ENCODE measurements at places on chromosomes 4 and X. TPM values are rescaled to one million over a fixed set of nuclear protein-coding genes. Genes with fewer than 3 reads are reported as not detected.
A peak's percentile ranks its signal among the peaks of the same experiment; 100 is the strongest.

- no peak for DNase-seq
- H3K27me3 ChIP-seq, result no peaks in the 10 kb centered on the region
- no peaks in the 10 kb centered on the region for H3K4me1 ChIP-seq
- no peak overlapping the region for H3K4me3 ChIP-seq
- H3K27ac ChIP-seq, result no peak overlapping the region
Measured at GRCh38 chrX:110954428-110955100, 141.4 kb upstream of the PAK3 start.

DNA sequence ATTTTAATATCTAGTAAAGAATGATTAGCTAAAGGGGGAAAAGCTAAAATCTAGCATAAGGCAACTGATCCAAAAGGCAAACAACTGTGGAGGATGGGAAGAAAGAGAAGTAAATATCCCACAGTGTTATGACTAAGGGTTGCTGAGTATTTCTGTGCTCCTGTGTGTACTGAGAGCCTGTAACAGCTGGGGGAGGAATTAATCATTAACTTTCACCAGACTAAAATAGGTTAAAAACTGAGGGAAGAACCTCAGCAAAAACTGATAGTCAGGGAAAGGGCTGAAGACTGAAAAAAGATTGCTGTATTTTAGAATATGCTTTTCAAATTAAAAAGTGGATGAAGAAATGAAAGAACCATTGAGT, 365.9 kb downstream of the CXXC4 start:
- no peaks in the 10 kb centered on the region for H3K27me3 ChIP-seq
- DNase-seq, result no peak
- H3K4me3 ChIP-seq, result no peak overlapping the region
- no peaks in the 10 kb centered on the region for H3K36me3 ChIP-seq
- H3K27ac ChIP-seq, result no peak overlapping the region

DNA sequence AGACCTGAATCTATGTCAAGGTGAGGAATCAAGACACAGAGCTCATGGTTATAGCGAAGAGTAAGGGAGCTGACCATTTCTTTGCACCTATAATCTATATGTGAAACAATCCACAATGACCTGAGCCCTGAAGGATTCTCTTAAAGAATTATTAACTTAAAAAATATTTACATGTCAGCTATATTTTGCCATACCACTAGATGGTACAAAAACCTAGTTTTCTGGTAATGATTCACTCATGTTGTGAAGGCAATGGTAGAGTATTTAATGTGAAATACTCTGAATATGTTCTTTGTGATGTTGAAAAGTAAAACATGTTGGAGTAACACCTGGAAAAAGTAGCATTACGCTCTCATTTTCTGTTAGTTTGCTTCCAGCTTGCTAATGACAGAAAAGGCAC, 40.0 kb downstream of the VGLL1 start:
- DNase-seq, result no peak
- no peaks in the 10 kb centered on the region for H3K27me3 ChIP-seq
- H3K36me3 ChIP-seq, result no peaks in the 10 kb centered on the region
- no peaks in the 10 kb centered on the region for H3K4me1 ChIP-seq
- no peak overlapping the region for H3K4me3 ChIP-seq

GRCh38 chr4:174461466-174462106, 60.7 kb downstream of the HPGD start:
- DNase-seq, result no peak
- no peaks in the 10 kb centered on the region for H3K27me3 ChIP-seq
- H3K27ac ChIP-seq, result no peak overlapping the region
- no peak overlapping the region for H3K4me3 ChIP-seq
- no peaks in the 10 kb centered on the region for H3K4me1 ChIP-seq

DNA sequence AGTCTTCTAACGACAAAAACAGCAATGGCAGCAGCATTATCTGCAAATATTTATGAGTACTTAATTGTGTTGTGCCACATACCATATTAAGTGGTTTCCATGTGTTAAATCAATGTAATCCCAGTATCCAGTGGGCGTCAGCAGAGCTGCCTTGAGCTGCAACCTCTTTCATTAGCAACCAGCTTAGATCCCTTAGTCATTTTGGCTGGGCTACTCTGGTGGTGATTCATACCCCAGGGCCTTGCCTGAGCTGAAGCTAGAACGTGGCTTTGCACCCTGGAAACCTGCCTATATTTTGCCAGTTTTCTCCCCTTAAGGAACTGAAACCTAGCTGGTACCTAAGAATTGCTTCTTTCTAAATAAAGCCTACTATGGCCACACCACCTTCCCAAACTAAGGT, 474.3 kb upstream of the FTHL17 start:
- no peak overlapping the region for H3K4me3 ChIP-seq
- DNase-seq, result no peak
- H3K27me3 ChIP-seq, result no peaks in the 10 kb centered on the region
- no peaks in the 10 kb centered on the region for H3K4me1 ChIP-seq
- no peaks in the 10 kb centered on the region for H3K36me3 ChIP-seq
- H3K27ac ChIP-seq, result no peak overlapping the region

- no peaks in the 10 kb centered on the region for H3K27me3 ChIP-seq
- no peaks in the 10 kb centered on the region for H3K36me3 ChIP-seq
- no peak for DNase-seq
- no peak overlapping the region for H3K4me3 ChIP-seq
- H3K27ac ChIP-seq, result no peak overlapping the region
- no peaks in the 10 kb centered on the region for H3K4me1 ChIP-seq
Measured at GRCh38 chr4:124590480-124590879, 122.1 kb downstream of the ANKRD50 start.

- no peaks in the 10 kb centered on the region for H3K36me3 ChIP-seq
- H3K4me1 ChIP-seq, result no peaks in the 10 kb centered on the region
- H3K27me3 ChIP-seq, result no peaks in the 10 kb centered on the region
- no peak overlapping the region for H3K27ac ChIP-seq
- no peak overlapping the region for H3K4me3 ChIP-seq
Measured at GRCh38 chrX:40761762-40762161, 26.4 kb upstream of the MED14 start.

GRCh38 chr4:129344058-129344457, 248.1 kb downstream of the C4orf33 start:
- H3K27me3 ChIP-seq, result no peaks in the 10 kb centered on the region
- H3K4me3 ChIP-seq, result no peak overlapping the region
- no peak overlapping the region for H3K27ac ChIP-seq
- no peaks in the 10 kb centered on the region for H3K36me3 ChIP-seq
- H3K4me1 ChIP-seq, result peaks cover 31% of the 10 kb centered on the region
- DNase-seq, result peak; percentile 90

DNA sequence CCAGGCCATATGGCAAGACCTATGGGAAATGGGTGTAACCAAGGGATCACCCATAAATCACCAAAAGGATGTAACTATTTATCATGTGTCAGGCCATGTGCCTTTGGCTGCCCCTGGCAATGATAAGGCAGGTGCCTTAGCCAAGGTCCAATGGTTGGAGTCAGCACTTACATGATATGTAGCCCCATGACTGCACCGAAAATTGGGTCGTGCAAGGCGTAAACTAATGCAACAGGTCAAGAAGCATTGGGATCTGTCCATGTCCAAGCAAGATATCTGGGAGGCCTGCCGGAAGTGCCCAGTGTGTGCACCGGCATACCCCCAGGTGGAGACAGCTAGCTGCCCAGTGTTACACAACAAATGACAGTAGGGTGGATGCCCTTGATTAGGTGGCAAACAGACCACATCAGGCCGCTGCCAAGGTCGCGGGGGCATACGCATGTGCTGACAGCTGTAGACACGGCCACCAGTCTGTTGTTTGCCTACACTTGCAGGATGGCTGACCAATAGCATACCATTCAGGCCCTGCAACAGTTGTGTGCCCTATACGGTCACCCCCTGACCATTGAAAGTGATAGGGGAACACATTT, 698.2 kb upstream of the AGA start:
- H3K4me3 ChIP-seq, result no peak overlapping the region
- no peaks in the 10 kb centered on the region for H3K27me3 ChIP-seq

GRCh38 chr4:18630218-18631110, 608.9 kb upstream of the LCORL start:
- H3K36me3 ChIP-seq, result no peaks in the 10 kb centered on the region
- H3K27ac ChIP-seq, result no peak overlapping the region
- H3K4me1 ChIP-seq, result no peaks in the 10 kb centered on the region
- no peaks in the 10 kb centered on the region for H3K27me3 ChIP-seq
- no peak for DNase-seq
- no peak overlapping the region for H3K4me3 ChIP-seq

GRCh38 chr4:90486346-90486745, 359.2 kb downstream of the CCSER1 start:
- H3K4me3 ChIP-seq, result no peak overlapping the region
- no peaks in the 10 kb centered on the region for H3K36me3 ChIP-seq
- H3K27ac ChIP-seq, result no peak overlapping the region
- H3K4me1 ChIP-seq, result no peaks in the 10 kb centered on the region
- H3K27me3 ChIP-seq, result no peaks in the 10 kb centered on the region

GRCh38 chr4:177680308-177680707, 238.1 kb upstream of the AGA start:
- no peaks in the 10 kb centered on the region for H3K36me3 ChIP-seq
- DNase-seq, result no peak
- no peaks in the 10 kb centered on the region for H3K27me3 ChIP-seq
- H3K27ac ChIP-seq, result no peak overlapping the region
- no peaks in the 10 kb centered on the region for H3K4me1 ChIP-seq

- no peak overlapping the region for H3K4me3 ChIP-seq
- H3K4me1 ChIP-seq, result no peaks in the 10 kb centered on the region
- H3K27me3 ChIP-seq, result no peaks in the 10 kb centered on the region
Measured at GRCh38 chr4:170769862-170770261, 680.1 kb upstream of the AADAT start.

DNA sequence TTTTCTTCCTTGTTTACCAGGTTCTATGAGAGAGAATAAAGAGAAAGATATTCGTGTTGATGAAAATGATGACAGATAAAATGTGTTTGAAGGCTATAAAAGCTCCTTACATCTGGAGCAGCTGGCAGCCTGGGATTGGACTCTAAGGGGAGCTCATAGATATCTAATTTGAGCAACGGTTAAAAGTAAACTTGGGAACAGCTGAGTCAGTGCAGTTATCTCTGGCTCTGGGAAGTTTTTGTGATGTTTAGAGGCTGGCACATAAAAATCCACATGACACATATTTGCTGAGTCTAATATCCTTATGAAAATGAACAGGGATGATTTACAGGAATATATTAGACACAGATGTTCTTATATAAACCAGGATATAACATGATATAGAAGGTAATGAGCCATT, 331.8 kb upstream of the TENM3 start:
- DNase-seq, result no peak
- no peaks in the 10 kb centered on the region for H3K36me3 ChIP-seq
- no peaks in the 10 kb centered on the region for H3K4me1 ChIP-seq
- no peak overlapping the region for H3K4me3 ChIP-seq

DNA sequence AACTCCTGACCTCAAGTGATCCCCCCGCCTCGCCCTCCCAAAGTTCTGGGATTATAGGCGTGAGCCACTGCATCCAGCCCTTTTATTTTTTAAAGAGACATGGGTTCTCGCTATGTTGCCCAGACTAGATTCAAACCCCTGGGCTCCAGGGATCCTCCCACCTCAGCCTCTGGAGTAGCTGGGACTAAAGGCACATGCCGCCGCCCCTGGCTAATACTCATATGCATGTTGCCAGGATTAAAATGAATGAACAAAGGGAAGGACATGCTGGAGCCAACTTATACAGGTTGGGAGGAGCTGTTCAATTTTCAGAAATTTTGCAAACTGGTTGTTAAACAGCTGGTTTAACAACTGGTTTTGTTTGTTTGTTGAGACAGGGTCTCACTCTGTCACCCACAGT, 1.4 kb upstream of the FTSJ1 start:
- H3K27me3 ChIP-seq, result no peaks in the 10 kb centered on the region
- peaks cover 11% of the 10 kb centered on the region for H3K4me1 ChIP-seq
- H3K4me3 ChIP-seq, result peak overlapping the region; percentile 83
- DNase-seq, result no peak

GRCh38 chr4:168120811-168121210, 28.5 kb downstream of the ANXA10 start:
- no peak overlapping the region for H3K27ac ChIP-seq
- no peaks in the 10 kb centered on the region for H3K27me3 ChIP-seq
- DNase-seq, result no peak
- H3K36me3 ChIP-seq, result no peaks in the 10 kb centered on the region
- H3K4me1 ChIP-seq, result no peaks in the 10 kb centered on the region

The ZNF41 gene
- 9.7 TPM for total RNA-seq

The LRBA gene
- 113 TPM for total RNA-seq

The CXCL6 gene
- not detected for total RNA-seq

The GCNA gene
- total RNA-seq, result 5.4 TPM

The ENPEP gene
- not detected for total RNA-seq

Measured in Karpas-422 (cell line).